ENCODE measurements at places on chromosomes 13 and 19.

DNA sequence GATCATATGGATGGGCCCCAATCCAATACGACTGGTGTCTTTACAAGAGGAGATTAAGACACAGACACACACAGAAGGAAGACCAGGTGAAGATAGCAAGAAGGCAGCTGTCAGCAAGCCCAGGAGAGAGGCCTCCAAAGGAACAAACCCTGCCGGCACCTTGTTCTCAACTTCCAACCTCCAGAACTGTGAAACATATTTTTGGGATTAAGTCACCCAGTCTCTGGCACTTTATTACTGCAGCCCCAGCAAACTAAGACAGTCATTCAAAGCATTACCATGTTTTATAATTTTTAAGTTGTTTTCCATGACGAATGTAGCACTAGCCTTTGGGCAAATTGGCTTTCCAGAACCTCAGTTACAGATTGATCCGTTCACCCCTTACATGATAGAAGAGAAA is 11.3 kb downstream of the STARD13 start:
- no peak for DNase-seq

- DNase-seq, result no peak
Measured at GRCh38 chr13:100269837-100270236, 180.9 kb downstream of the PCCA start.

GRCh38 chr19:4772566-4772965 is 19.0 kb upstream of the FEM1A start:
- peak; percentile 66 for DNase-seq

DNA sequence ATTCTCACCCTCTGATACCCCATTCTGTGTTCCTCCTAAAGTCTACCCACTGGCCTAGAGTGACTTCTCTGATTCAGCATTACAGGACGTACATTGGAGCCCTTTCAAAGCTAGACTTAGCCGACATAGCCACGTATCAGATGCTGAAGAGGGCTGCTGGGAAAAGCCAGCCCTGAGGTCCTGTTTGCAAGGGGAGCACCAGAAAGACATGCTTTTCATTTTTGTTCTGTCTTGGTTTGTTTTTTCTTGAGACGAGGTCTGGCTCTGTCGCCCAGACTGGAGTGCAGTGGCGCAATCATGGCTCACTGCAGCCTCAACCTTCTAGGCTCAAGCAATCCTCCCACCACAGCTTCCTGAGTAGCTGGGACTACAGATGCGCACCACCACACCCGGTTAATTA is 6.3 kb upstream of the ZSWIM4 start:
- no peak for DNase-seq

- DNase-seq, result no peak
Measured at GRCh38 chr13:105774739-105775460, 760.6 kb downstream of the EFNB2 start.

DNA sequence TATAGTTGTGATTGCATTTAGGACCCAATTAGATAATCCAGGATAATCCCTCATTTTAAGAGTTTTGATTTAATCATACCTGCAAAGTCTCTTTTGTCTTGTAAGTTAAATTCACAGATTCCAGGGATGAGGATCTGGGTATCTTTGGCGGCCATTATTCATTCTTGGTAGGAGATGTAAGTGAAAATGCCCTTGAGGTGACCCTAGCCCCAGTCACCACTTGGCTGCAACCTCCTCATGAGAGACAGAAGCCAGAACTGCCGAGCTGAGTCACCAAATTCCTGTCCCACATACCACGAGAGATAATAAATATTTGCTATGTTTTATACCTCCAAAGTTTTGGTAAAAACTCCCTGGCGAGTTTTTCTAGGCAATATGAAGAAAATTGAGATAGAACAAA is 389.4 kb downstream of the RFC3 start:
- no peak for DNase-seq

GRCh38 chr13:40598569-40598968 is 67.9 kb downstream of the FOXO1 start:
- DNase-seq, result no peak

GRCh38 chr13:99884913-99885312 is 86.7 kb downstream of the ZIC5 start:
- no peak for DNase-seq

DNA sequence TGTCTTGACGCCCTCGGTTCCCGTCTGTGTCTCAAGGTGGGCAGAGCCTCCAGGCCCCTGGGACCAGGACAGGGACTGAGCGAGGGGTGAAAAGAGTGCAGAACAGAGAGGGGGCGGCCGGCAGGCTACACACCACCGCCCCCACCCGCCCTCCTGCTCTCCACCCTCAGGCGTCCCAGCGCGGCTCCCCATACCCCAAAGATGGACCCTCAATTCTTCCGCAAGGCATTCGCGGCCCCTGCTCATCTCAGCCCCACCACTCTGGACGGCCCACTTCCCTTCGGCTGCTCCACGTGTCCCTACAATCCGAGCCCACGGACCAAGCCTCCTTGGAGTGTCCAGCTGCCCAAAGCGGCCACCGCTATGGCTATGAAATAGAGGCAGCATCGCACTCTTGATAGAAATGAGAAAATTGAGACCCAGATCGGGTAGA is 1.8 kb downstream of the KLF16 start:
- no peak for DNase-seq

DNA sequence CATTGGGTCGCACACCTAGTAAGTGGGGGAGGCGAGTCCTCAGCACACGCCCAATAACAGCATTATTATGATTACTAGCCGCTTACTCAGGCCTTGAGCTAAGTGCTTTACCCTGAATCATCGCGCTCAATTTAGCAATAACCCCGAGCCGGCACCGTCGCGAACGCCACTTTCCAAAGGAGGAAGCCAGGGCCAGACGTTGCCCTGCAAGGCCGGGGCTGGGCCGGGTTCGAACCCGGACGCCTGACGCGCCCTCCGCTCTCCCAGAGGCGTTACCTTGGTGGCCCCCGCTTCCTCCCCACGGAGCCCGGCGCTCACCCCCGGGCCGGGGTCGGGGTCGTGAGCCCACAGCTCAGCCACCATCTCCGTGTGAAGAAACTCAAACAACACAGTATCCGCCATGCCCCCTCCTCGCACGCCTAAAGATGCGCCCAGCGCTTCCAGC is at the start of gene TRAPPC6A:
Gene TRAPPC6A, minus strand, starts transcription at position 421 of the 445 bp plus-strand sequence. Its CDS starts 19 bp downstream, at position 402.
- no peak for DNase-seq

DNA sequence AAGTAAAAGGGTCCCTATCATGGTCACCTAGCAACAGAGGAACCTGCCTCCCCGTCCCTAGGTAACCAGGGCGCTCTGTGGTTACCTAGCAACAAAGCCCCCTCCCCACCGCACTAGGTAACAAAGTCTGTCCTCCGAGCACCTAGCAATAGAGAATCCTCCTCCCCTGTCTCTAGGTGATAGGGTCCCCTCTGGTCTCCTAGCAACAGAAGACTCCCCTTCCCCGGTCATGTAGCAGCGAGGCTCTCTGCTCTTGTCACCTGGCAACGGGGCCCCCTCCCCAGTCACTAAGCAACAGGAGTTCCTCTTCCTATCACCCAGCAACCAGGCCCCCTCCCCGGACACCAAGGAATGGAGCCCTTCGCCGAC is 307 bp downstream of the JOSD2 start:
- peak; percentile 99 for DNase-seq

GRCh38 chr13:86760620-86761019 is 910.6 kb upstream of the SLITRK5 start:
- no peak for DNase-seq

DNA sequence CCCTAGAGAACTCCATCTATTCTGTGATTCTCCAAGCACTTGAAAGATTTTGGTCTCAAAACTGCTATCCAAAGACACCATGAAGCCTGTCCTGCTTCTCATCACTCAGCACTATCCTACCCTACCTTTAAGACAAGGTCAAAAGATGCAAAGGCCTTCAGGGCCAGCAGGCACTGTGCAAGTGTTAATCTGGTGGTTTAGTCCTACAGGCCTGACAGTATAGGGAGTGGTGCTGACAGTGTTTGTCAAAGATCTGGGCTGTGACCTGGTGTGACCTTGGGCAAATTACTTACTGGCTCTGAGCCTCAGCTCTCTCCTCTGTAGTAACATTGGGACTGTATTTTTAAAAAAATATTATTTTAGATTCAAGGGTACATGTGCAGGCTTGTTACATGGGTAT is 28.0 kb downstream of the SIAH3 start:
- no peak for DNase-seq

- DNase-seq, result peak; percentile 82
Measured at GRCh38 chr13:101757446-101758039, 305.1 kb downstream of the ITGBL1 start.

GRCh38 chr19:1523412-1524286 is at the start of gene PLK5:
TSS of gene PLK5 (plus strand) at chr19:1524077. CDS start at chr19:1526997, 2,920 bp downstream.
- DNase-seq, result peak; percentile 25

- no peak for DNase-seq
Measured at GRCh38 chr19:50843205-50843604, 9.8 kb upstream of the KLK15 start.

GRCh38 chr13:38239874-38240273 is 109.8 kb upstream of the UFM1 start:
- DNase-seq, result no peak

DNA sequence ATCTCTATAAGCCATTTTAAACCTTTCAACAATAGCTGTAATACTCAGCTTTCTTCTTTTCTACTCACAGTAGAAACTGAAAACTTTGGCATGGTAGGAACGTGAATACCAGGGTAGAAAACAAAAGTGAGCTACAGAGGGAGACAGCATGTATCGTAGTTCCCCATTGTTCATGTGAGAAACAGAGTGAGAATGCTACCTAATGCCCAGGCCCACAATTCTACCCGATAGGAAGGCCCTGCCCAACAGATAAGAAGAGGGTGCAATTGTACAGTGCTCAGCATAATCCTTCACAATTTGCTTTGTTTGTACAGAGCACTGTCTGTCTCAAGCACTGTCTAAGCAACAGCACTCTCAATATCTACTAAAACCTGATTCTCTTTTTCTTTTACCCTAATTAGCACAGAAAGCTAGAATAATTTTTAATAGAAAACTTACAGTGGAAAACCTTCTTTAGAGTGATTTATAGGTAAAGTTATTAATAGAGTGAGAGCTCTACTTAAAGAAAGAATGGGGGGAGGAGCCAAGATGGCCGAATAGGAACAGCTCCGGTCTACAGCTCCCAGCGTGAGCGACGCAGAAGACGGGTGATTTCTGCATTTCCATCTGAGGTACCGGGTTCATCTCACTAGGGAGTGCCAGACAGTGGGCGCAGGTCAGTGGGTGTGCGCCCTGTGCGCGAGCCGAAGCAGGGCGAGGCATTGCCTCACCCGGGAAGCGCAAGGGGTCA is 322.3 kb downstream of the EFNB2 start:
- no peak for DNase-seq

GRCh38 chr13:30364133-30364532 is 56.8 kb upstream of the KATNAL1 start:
- no peak for DNase-seq
